ENCODE measurements at places on chromosomes 2 and 18. TPM values are rescaled to one million over a fixed set of nuclear protein-coding genes. Genes with fewer than 3 reads are reported as not detected.

- no peak for DNase-seq
These were observed 40.0 kb downstream of the TTC32 start for GRCh38 chr2:19861813-19862212.

DNA sequence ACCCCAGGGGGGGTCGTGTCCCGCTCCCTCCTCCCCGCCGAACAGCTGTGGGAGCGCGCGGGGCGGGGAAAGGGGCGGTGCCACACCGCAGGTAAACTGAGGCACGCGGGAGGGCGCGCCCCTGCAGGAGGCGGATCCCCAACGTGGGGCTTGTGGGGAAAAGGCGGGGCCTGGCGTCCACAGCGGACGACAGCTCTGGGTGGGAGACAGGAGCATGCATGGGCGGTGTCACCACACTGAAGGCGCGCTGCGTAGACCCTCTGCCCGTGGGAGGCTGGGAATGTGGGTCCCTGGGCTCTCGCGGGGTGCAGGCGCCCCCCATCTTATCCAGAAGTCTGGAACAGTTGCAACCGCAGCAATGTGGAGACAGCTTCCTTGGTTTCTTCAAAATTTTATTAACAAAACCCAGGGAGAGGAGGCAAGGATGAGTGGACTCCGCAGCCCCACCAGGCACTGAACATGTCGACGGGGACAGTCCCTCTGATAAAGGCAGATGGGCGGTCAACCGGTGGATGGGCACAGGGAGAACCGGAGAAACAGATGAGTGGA lies 723 bp upstream of the MBD1 start:
- no peak for DNase-seq

- no peak for DNase-seq
These were observed 80.2 kb downstream of the MREG start for GRCh38 chr2:215933151-215933550.

DNA sequence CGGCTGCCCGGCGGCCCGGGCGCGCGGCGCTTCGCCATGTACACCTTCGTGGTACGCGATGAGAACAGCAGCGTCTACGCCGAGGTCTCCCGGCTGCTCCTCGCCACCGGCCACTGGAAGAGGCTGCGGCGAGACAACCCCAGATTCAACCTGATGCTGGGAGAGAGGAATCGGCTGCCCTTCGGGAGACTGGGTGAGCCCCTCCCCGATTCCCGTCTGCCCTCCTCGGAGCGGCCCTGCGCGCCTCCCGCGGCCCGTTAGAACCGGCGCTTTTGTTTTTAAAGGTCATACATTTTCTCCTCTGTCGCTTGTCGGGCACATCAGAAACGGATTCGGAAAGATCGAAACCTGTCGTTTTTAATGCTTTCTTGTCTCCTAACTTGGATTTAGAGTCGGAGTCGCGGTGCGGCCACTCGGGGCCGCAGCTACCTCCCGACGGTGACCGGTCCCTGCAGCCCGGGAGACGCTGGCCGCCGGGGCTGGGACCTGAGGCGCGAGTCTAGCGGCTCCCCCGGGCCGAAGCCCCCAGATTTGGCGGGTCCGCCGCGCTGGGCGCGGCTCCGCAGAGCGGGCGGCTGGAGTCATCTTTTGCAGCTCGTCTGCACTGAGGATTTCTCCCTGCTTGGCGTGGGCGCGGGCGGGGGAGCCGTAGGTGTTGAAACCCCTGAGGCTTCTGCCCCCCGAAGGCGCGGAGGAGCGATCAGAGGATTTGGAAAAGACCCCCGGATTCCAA lies 519 bp downstream of the TTL start:
- DNase-seq = peak; percentile 75

TUBA3D gene
- 14.8 TPM for total RNA-seq

GRCh38 chr2:28642796-28643195 lies 108.8 kb upstream of the PPP1CB start:
- no peak for DNase-seq

SLC9A4 gene
- total RNA-seq = not detected

DNA sequence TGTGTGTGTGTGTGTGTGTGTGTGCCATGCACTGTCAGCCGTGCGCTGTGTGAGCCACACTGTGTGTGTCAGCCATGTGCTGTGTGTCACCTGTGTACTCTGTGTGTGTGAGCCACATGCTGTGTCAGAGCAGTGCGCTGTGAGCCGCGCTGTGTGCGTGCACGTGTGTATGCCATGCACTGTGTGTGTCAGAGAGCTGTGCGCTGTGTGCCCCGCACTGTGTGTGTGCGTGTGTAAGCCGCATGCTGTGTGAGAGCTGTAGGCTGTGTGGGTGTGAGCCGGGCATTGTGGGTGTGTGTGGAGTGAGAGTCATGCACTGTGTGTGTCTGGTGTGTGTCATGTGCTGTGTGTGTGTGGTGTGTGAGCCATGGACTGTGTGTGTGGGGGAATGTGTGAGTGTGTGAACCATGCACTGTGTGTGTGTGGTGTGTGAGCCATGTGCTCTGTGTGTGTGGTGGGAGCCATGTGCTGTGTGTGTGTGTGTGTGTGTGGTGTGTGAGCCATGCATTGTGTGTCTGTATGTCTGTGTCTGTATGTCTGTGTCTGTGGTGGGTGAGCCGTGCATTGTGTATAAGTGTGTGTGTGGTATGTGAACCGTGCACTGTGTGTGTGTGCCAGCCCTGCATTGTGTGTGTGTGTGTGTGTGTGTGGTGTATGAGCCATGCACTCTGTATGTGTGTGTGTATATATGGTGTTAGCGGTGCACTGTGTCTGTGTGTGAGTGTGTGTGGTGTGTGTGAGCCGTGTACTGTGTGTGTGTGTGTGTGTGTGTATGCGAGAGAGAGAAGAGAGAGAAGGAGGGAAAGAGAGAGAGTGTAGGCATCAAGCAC lies 106.4 kb upstream of the TPO start:
- no peak for DNase-seq

RPRM gene
- total RNA-seq = 0.26 TPM

ATP6V1C2 gene
- total RNA-seq = not detected

- DNase-seq = no peak
These were observed 172.3 kb downstream of the AKAIN1 start for GRCh38 chr18:5024741-5025140.

GRCh38 chr2:61017003-61017555 lies 441 bp upstream of the PEX13 start:
- DNase-seq = peak; percentile 54

HADHB gene
- total RNA-seq = 750 TPM

DNA sequence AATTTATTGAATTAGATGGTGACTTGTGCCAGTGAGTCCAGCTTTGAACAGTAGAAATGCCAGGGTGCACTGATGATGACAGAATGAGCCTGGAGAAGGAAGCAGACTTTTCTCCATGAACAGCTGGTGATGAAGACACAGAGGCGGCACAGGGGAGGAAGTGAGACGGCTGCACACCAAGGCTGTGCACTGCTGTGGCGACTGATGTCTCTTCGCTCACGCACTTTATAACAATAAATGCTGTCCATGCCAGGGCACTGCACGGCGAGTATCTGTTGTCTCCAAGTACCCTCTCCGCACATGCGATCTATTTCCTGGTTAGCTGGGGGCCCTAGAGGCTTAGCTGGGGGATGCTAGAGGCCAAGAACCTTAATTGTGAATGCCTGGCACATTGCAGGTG lies 175.2 kb downstream of the TMEM200C start:
- no peak for DNase-seq

ZC3H15 gene
- total RNA-seq = 40.5 TPM

EDAR gene
- not detected for total RNA-seq

DNA sequence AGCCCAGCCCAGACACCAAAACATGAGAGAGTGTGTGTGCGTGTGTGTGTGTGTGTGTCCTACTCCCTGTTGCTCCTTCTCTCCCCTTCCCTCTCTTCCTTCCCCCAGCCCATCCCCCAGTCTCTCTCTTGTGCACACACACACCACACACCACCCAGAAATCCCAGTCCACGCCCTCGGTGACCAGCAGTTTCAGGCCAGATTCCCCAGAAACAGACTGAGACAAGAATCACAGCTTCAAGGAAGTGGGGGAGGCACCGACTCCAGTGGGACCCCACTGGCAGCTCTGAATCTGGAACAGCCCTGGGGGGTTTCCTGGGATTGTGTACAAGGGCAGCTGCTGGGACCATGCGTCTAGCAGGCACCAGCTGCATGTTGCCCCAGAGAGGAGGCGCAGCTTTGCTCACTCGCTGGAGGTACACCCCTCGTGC lies 113.5 kb downstream of the NDUFA10 start:
- peak; percentile 72 for DNase-seq

Measured in right cardiac atrium (tissue), 5 donors.